ENCODE measurements at places on chromosomes 12 and 14. TPM values are rescaled to one million over a fixed set of nuclear protein-coding genes. Genes with fewer than 3 reads are reported as not detected.

Gene OAS3
- 8.9 TPM for total RNA-seq

Gene CATSPERB
- 1.4 TPM for total RNA-seq

Gene HVCN1
- total RNA-seq: 9.7 TPM

Gene MYF5
- total RNA-seq: not detected

GRCh38 chr12:30019366-30020140, 235.8 kb upstream of the TMTC1 start:
- H3K27ac ChIP-seq: no peak overlapping the region
- H3K27me3 ChIP-seq: no peaks in the 10 kb centered on the region
- H3K4me1 ChIP-seq: no peaks in the 10 kb centered on the region
- H3K36me3 ChIP-seq: no peaks in the 10 kb centered on the region

- peaks cover 5% of the 10 kb centered on the region for H3K36me3 ChIP-seq
- no peak for DNase-seq
- H3K4me1 ChIP-seq: no peaks in the 10 kb centered on the region
- no peaks in the 10 kb centered on the region for H3K27me3 ChIP-seq
- H3K27ac ChIP-seq: peak overlapping the region; percentile 16
- H3K4me3 ChIP-seq: no peak overlapping the region
Observed at GRCh38 chr12:116927244-116927940, 16.6 kb downstream of the FBXW8 start.

GRCh38 chr12:129186952-129187351, 333.7 kb downstream of the GLT1D1 start:
- H3K36me3 ChIP-seq: no peaks in the 10 kb centered on the region
- no peak for DNase-seq
- H3K4me3 ChIP-seq: no peak overlapping the region
- no peaks in the 10 kb centered on the region for H3K27me3 ChIP-seq
- H3K4me1 ChIP-seq: no peaks in the 10 kb centered on the region

DNA sequence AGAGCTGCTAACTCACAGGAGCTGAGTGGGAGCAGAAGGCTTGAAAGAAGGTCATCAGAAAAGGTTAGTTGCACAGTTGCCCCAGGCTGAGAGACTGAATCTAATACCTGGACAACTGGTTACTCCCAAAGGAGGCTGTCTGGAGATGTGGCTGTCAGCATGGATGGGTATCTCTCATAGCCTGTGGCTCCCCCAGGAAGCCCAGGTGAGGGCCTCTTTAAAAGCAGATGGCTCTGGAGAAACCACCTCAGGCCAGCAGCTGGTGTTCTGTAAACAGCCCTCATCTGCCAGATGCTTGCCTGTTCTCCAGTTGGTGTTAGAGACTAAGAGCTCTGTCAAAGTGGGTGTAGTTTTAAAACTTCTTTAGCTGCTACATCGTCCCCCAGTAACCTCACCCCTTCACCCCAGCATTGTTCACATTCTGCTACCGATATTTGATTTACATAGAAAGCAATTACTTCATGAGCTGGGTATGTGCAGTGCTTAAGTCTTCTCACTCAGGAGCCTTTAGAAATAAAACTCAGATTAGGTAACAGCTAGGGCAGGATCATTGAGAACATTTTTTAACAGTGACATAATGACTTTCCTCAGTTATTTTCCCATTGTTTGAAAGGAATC, 25.8 kb downstream of the DACT1 start:
- no peaks in the 10 kb centered on the region for H3K4me1 ChIP-seq
- no peak overlapping the region for H3K4me3 ChIP-seq
- H3K27ac ChIP-seq: no peak overlapping the region
- no peaks in the 10 kb centered on the region for H3K27me3 ChIP-seq
- H3K36me3 ChIP-seq: no peaks in the 10 kb centered on the region

GRCh38 chr14:97582022-97582421, 784.8 kb downstream of the VRK1 start:
- no peak for DNase-seq
- no peaks in the 10 kb centered on the region for H3K36me3 ChIP-seq
- no peak overlapping the region for H3K4me3 ChIP-seq
- H3K27me3 ChIP-seq: no peaks in the 10 kb centered on the region
- H3K4me1 ChIP-seq: no peaks in the 10 kb centered on the region

DNA sequence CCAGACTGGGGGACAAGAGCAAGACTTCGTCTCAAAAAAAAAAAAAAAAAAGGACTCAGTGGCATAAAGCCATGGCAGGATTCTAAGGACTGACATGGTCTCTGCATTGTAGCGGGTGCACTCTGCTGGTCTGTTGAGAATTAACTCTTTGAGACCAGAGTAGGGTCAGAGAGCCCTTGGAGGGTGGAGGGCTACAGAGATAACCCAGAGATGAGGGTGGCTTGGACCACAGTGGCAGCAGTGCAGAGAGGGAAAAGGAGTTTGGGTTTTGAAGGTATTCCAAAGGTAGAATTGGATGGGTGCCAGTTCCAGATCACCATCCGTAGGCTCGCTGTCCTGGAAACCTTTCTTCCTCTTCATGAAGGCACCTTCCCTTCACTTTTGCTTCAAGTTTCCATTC, 14.3 kb upstream of the DYNC1H1 start:
- H3K4me3 ChIP-seq: no peak overlapping the region
- no peaks in the 10 kb centered on the region for H3K36me3 ChIP-seq
- no peaks in the 10 kb centered on the region for H3K27me3 ChIP-seq
- H3K4me1 ChIP-seq: no peaks in the 10 kb centered on the region

DNA sequence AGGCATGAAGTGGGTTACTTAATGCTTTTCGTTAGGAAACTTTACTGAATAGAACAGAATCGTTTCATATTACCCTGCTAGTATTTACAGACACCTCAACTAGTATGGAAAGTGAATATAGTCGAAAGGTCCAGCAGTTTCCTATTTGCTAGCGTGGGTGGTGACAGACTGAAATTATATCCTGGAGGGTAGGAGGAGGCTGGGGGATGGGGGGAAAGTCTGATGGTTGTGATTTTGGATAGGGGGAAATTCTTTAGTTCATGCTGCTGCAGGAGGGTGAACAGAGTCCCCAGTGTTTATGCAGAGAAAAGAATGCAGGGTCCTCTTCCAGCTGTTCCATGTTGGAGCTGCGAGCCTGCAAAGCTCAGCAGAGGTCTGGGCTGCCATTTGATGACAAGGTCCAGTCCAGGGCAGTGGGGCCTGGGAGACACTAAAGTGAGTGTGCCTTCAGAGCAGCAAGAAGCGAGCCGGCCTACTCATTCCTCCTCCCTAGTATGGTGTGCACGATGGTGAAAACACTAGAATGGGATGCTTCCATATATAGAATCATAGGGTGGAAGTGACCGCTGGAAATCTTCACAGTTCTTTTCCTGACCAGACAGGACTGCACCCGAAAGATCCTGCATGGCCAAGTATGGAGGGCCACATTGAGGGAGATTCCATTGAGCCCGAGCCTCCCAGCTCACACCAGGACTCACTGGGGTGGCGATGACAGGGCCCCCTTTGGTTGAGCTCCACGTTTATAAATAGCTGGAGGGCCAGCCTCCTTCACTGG, 2.1 kb downstream of the SAMD4A start:
- peak overlapping the region; percentile 94 for H3K27ac ChIP-seq
- H3K4me3 ChIP-seq: peak overlapping the region; percentile 93
- peaks cover 20% of the 10 kb centered on the region for H3K4me1 ChIP-seq
- H3K36me3 ChIP-seq: peaks cover 12% of the 10 kb centered on the region
- no peaks in the 10 kb centered on the region for H3K27me3 ChIP-seq

GRCh38 chr12:53952335-53952694, 2.4 kb upstream of the HOXC12 start:
- H3K4me1 ChIP-seq: peaks cover 12% of the 10 kb centered on the region
- no peak overlapping the region for H3K4me3 ChIP-seq
- H3K36me3 ChIP-seq: no peaks in the 10 kb centered on the region
- no peak overlapping the region for H3K27ac ChIP-seq

DNA sequence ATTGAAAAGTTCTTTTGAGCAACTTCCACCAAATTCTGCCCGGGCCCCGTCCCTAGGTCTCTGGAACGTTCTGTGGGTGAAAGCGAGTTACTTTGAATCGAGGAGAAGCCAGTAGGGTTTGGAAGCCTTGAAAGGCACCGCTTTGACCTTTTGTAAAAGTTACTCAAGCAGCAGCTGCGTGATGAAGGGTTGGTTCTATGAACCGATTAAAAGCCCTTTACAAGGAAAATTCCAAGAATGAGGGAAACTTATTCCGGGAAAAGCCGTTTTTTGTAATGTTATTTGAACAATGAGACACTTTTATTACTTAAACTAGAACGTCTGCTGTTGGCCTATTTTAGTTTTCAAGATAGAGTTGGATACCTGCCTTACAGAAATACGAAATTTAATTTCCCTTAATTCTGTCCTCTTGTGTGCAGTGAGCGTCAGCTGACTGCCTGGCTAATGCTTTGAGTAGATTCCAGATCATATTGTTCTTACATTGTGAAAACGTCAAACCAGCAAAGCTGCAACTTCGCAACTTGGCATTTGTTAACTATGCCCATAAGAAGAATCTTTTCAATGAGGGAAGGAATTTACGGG, 906 bp downstream of the LARP4 start:
- no peaks in the 10 kb centered on the region for H3K36me3 ChIP-seq
- no peaks in the 10 kb centered on the region for H3K27me3 ChIP-seq

DNA sequence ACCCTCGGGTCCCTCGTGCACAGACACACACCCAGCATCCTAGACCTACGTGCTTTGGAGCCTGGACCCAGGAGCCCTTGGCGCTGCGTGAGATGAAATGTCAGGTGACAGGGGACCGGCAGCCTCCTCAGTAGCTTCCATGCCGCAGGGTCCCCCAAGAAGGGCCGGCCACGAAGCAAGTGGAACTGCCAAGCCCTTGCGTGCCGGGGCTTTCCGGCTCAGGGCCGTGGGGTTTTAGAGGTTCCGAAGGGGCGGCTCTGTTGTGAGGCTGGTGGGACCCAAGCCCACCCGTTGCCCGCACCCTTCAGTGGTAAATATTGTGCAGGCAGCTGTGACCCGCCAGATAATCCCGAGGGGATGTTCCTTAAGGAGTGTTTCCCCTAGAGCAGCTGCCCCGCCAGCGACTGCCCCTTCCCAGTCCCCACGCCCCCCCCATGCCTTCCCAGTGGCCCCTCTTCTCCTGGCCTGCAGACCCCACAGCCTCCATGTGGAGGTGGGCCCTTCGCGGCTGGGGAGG, 133.7 kb downstream of the ADGRD1 start:
- H3K27me3 ChIP-seq: no peaks in the 10 kb centered on the region
- H3K36me3 ChIP-seq: no peaks in the 10 kb centered on the region
- H3K4me3 ChIP-seq: no peak overlapping the region

DNA sequence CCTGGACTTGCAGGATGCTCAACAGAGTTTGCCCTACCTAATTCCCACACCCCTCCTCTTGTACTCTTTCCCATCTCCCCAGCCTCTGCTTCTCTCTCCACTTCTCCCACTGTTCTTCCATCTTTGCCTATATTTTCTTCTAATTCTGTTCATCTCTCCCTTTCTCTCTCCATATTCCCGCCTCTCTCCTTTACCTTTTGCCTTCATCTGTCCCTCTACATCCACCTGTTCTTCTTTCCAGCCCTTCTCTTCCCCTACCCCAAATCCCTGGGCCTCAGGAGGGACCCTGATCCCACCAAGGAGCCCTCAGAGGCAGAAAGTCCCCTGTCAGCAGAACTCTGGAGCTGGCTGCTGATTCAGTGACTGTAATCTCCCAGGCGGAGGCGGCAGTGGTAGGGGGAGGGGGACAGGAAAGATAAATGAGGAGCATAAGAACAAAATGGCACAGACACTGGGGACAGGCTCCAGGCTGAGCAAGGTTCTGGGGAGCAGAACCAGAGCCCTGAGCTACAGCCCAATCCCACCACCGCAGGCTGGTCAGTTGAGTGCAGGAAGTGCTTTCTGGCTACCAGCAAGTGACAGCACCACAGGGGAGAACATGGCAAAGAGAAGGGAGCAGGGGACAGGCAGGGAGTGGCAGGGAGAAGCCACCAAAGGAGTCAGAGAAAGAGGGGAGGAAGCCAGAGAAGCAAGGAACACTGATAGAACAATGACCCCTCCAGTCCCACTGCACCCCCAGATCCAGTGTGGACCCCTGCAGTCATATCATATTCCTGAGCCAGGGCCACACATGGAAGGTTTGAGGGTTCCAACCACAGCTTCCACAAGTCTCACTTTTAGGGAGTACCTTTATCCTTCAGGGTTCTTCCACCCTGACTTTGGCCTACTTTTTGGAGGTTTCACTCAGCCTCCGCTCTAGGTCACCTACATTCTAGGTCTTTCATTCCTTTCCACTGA, 27.0 kb downstream of the SMUG1 start:
- no peak for DNase-seq
- H3K4me3 ChIP-seq: no peak overlapping the region
- no peaks in the 10 kb centered on the region for H3K27me3 ChIP-seq
- no peaks in the 10 kb centered on the region for H3K36me3 ChIP-seq
- H3K4me1 ChIP-seq: no peaks in the 10 kb centered on the region
- no peak overlapping the region for H3K27ac ChIP-seq

DNA sequence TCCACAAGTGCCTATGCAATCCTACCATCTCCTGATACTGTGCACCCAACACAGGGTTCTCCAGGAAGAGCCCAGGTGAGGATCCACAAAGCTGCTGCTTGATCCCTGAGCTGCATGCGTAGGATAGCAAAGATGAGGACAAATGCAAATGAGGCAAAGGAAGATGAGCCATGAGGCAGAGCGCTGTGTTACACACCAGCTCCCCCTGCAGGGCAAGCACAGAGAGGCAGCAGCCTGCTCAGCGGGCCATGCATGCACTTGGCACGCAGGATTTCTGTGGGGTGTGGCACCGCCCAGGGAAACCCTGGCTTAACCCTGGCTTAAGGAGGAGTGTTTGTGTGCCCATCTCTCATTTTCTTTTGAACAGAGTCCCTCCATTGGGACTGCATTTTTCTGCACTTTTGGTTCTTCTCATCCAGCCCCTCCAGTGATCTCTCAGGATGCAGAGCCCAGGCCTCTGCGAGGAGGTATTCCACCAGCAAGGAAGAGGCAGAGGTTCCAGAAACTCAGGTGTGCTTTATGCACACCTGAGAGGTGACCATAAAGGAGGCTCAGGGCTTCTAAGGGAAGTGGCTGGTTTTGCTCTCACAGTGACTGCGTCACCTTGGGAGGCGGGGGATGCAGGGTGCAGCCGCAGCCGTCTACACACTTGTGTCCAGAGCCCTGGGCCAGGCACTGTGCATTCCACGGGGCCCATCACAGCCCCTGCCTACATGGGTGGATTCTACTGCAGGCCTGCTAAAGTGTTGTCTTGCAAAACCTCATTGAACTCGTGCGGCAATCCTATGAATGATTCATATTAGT, 973.3 kb upstream of the TMEM132C start:
- H3K4me3 ChIP-seq: no peak overlapping the region
- DNase-seq: no peak

DNA sequence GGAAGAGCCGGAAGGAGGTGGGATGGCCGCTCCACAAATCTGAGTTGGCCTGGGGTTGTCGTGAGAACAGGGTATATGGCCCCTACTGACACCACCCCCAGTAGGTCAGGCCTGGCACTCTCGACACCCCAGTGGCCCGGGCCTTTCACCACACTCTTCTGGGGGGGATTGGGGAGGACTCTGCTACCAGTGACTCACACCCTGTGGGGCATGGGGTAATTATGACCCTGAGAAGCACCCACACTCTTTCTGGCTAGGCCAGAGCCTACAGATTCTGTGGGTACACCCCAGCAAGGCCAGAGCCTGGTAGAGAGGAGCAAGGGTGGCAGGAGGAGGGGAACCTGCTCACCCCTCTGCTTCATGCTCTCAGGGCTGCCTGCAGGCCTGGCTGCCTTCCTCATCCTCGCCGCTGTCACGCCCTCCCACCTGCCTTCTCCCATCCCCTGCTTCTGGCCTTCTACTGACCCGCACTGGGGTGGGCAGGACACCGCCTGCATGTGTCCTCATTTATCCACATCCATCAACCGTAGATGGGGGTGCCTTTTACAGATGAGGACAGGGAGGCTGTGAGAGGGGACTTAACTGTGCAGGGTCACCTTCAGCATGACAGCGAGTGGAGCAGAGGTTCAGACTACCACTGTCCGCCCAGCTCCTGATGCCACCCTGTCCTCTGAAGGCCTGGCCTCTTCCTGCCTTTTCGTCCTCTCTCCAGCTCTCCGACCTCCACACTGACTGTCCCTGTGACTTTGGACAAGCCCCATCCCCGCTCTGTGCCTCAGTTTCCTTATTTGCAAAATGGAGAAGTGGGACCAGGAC, 18.4 kb downstream of the ASB2 start:
- H3K4me1 ChIP-seq: peaks cover 93% of the 10 kb centered on the region
- no peaks in the 10 kb centered on the region for H3K36me3 ChIP-seq
- no peaks in the 10 kb centered on the region for H3K27me3 ChIP-seq
- H3K27ac ChIP-seq: peak overlapping the region; percentile 77

Data from sigmoid colon (tissue), 7 donors.